ENCODE measurements at places on chromosomes 5 and 9. TPM values are rescaled to one million over a fixed set of nuclear protein-coding genes. Genes with fewer than 3 reads are reported as not detected.

DNA sequence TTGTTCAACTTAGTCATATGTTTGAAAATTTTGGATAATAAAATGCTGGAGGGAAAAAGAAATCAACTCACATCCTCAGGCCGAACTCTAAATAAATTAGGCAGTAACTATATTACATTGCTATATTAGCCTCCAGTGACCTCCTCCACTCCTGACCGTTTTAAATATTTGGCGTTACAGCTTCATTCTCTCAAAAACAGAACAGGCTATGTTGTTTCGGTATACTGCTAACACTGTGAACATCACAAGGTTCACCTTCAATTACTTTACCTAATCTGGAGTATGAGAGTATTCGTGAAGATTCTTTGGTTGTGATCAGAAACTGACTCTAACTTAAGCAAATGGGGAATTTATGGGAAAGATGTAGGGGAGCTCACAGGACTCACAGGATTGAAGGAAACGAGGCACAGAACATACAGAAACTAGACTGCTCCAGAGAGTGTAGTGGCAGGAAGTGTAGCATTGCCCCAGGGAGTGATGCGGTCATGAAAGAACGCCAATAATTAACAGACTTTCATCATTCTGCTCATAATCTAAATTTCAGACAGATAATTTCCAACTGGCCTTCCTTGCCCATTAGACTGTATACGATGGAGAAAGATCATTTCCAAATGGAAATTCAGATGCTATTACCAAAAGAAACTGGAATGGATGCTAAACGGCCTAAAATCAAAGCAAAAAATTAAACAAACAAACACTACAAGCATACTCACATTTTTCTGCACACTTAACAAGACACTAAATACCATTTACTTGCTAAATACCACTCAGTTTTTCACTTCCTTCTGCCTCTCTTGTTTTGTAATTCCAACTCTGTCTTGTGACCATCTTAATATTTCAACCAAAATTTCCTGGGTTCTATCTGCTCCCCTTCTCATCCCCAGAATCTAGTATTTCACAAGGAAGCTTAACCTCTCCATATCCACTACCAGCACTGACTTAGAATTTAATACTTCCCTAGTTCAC is 110.1 kb upstream of the LPAR1 start:
- H3K4me3 ChIP-seq: no peak overlapping the region
- no peak for DNase-seq
- no peaks in the 10 kb centered on the region for H3K27me3 ChIP-seq
- no peaks in the 10 kb centered on the region for H3K36me3 ChIP-seq

DNA sequence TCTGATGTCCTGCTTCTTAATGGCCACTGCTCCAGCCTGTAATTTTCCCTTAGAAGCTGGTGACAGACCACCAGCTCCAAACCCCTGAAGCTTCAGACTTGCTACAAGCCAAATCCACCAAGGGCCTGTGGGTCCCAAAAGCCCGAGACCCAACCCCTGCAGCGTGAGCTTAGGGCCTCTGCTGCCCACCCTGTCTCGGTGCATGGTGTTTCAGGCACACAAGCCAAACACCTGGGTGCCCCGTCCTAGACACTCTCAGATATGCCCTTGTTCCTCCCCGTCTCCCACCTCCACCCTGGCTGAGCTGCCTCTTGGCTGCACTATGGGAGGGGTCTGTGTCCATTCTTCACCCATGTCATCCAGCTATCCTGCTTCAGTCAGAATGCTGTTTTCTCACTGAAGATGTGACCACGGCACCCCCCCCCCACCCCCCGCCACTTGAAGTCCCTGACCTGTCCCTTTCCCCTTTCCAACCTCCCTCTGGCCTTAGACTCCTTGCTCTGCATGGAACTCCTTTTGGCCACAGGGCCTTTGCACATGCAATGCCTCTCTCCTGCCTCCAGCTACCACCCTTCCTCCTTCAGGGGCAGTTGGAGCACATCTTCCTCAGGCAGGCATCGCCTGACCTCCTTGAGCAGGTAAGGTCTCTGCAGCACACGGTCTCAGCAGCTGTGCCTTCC is 55.8 kb downstream of the ZNF354C start:
- H3K4me3 ChIP-seq: no peak overlapping the region
- no peak for DNase-seq
- no peaks in the 10 kb centered on the region for H3K36me3 ChIP-seq
- no peaks in the 10 kb centered on the region for H3K4me1 ChIP-seq
- no peak overlapping the region for H3K27ac ChIP-seq

DNA sequence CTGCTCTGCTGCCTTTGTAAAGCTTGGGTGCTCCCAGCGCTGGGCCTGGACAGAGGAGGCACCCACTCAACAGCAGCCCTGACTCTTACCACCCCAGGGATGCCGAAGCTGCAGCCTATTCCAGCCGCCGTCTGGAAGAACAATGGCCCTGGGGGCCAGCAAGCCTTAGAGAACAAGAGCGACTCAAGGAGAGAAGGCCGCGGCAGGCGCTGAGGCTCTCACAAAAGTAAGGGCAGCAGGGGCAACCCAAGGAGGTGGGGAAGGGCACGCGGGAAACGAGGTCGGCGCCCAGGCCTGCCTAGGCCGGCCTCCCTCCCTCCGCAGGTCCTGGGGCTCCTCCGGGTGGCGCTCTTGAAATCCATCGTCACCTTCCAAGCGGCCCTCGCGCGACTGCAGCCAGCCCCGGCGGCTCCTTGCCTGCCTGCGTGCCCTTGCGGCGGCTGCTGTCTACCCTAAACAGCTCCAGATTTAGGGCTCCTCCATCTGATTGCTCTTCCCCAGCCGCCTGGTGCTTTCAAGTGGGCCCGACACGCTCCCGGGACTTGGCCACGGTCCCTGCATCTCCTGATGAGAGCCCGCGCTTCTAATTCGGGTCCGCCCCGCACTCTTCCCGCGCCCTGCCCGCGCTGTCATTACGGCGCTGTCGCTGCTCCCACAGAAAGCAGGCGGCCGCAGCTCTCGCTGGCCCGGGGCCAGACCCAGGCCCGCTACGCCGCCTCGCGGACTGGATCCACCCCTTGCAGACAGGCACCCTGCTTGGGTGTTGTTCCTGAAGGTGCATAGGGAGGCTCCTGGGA is 213.3 kb downstream of the SEMA6A start:
- H3K4me3 ChIP-seq: no peak overlapping the region
- no peaks in the 10 kb centered on the region for H3K4me1 ChIP-seq
- no peaks in the 10 kb centered on the region for H3K36me3 ChIP-seq
- DNase-seq: no peak
- H3K27me3 ChIP-seq: no peaks in the 10 kb centered on the region
- H3K27ac ChIP-seq: no peak overlapping the region

DNA sequence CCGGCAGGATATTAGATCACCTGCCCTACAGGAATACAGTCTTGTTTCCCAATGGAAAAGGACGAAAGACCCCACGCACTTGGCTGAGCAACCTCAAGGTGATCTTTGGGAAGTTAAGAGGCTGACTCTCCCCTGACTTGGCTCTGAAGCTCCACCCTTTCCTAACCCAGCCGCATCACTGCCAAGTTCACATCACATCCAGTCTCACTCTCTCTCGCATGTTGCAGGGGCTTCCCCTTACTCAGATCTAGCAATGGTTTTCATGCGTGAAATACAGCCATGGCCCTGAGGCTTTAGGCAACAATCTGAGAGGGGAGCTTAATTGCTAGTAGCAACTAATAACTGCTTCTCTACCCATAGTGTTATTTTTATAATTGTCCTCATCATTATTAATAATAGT is 211.6 kb downstream of the DOCK8 start:
- peaks cover 65% of the 10 kb centered on the region for H3K36me3 ChIP-seq
- H3K27ac ChIP-seq: no peak overlapping the region
- no peak for DNase-seq
- no peak overlapping the region for H3K4me3 ChIP-seq
- no peaks in the 10 kb centered on the region for H3K27me3 ChIP-seq

- peaks cover 41% of the 10 kb centered on the region for H3K36me3 ChIP-seq
- no peaks in the 10 kb centered on the region for H3K27me3 ChIP-seq
- H3K4me1 ChIP-seq: peaks cover 12% of the 10 kb centered on the region
These were observed 294.5 kb downstream of the ARHGAP26 start for GRCh38 chr5:143064676-143065075.

DNA sequence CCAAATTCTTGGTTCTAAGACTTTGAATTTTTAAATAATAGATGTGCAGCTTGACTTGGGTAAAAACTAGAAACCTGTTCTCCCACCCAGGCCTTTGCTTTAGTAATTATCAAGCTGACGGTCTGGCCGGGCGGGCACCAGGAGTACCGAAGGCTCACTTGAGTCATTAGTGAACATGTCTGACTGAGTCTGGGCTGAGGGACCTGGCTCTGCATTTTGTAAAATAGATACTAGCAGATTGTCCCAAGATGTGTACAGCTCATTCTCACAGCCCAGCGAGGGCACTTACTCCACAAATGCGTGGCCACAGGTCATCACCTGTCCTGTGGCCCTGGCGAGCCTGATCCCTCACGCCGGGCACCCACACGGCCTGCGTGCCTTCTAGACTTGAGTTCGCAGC is 216.2 kb downstream of the FANCC start:
- no peak overlapping the region for H3K27ac ChIP-seq
- DNase-seq: no peak
- no peak overlapping the region for H3K4me3 ChIP-seq
- H3K36me3 ChIP-seq: no peaks in the 10 kb centered on the region
- no peaks in the 10 kb centered on the region for H3K4me1 ChIP-seq

DNA sequence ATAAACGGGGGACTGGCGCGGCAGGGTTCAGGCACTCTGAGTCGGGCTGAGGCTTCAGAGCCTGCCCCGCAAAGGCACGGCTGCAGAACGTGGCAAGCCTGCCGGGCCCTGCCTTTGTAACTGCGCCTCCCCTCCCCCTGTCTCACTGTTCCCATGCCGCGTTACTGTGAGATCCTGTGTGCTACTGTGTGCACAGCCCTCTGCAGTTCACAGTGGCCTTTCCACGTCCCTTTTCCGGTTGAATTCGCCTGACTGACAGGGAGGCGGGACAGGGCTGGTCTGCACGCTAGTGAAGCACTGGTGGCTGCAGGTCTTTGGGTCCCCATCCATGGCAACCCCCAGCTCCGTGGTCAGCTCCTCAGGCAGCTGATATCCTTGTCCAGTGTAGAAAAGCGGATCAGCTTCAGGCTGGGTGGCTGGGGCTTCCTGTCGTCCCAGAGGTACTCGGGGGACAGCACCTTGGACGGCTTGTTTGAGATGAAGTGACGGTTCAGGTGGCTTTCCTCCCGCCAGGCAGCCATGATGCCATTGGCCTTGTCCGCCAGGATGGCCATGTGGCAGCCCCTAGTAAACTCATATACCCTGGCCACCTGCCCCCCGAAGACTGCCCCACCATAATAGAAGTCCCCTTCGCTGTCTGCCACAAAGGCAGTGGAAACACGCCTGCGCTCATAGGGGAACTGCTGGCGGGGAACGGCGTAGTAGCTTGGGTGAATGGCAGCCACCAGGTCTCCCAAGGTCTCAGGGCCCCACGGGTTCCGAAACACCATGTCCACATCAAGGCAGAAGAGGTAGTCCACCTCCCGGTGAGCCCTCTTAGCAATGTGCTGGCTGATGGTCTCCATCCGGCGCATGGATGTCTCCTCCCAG is 10.3 kb downstream of the GBGT1 start:
- no peak for DNase-seq
- H3K36me3 ChIP-seq: no peaks in the 10 kb centered on the region
- H3K4me3 ChIP-seq: no peak overlapping the region
- H3K27me3 ChIP-seq: no peaks in the 10 kb centered on the region

ZDHHC11B gene
- total RNA-seq: not detected

PCDHGA1 gene
- total RNA-seq: not detected

Data from activated CD8-positive, alpha-beta memory T cell treated with anti-CD3 and anti-CD28 coated beads, Interleukin-2, amount 10 ng/mL, durations not matched to agents 7 days and 5 days (primary cell).